ENCODE measurements at places on chromosomes 3 and 15. TPM values are rescaled to one million over a fixed set of nuclear protein-coding genes. Genes with fewer than 3 reads are reported as not detected.

- H3K36me3 ChIP-seq: no peaks in the 10 kb centered on the region
- H3K4me3 ChIP-seq: no peak overlapping the region
- H3K4me1 ChIP-seq: no peaks in the 10 kb centered on the region
- DNase-seq: no peak
- H3K27ac ChIP-seq: no peak overlapping the region
- H3K27me3 ChIP-seq: peaks cover 7% of the 10 kb centered on the region
Observed at GRCh38 chr15:98113327-98113726, 152.8 kb downstream of the ARRDC4 start.

- H3K4me3 ChIP-seq: no peak overlapping the region
- no peak for DNase-seq
- H3K27me3 ChIP-seq: no peaks in the 10 kb centered on the region
- no peaks in the 10 kb centered on the region for H3K36me3 ChIP-seq
Observed at GRCh38 chr15:68337826-68338225, 60.3 kb downstream of the FEM1B start.

GASK1A gene
- total RNA-seq: not detected

DNA sequence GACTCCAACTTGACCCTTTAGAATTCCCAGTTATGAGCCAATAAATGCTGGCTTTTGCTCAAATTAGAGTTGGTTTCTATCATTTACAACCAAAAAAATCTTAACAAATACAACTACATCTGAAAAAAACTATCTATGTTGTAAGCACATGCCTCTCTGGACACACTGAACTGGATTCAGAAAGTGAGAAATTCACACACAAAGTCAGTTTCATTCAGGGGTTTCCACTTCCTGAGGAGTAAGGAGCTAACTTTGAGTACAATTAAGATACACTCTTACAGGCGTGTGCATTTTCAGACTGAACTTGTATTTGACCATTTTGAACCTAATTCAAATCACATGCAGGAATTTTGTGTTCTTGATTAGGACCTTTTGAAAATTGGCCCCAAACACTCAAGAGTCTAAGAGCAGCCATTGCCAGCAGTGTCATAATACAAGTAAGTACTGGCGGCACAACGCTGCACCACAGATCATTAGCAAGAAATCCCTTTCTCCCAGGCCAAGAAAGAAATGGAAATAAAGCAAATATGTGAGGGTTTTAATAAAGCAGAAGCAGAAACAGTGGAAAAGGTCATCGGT lies 31.2 kb downstream of the LINS1 start:
- H3K36me3 ChIP-seq: peaks cover 45% of the 10 kb centered on the region
- no peak overlapping the region for H3K4me3 ChIP-seq
- H3K27me3 ChIP-seq: no peaks in the 10 kb centered on the region
- H3K27ac ChIP-seq: peak overlapping the region; percentile 84

PTX3 gene
- total RNA-seq: not detected
